ENCODE measurements at places on chromosomes 3 and 15.

DNA sequence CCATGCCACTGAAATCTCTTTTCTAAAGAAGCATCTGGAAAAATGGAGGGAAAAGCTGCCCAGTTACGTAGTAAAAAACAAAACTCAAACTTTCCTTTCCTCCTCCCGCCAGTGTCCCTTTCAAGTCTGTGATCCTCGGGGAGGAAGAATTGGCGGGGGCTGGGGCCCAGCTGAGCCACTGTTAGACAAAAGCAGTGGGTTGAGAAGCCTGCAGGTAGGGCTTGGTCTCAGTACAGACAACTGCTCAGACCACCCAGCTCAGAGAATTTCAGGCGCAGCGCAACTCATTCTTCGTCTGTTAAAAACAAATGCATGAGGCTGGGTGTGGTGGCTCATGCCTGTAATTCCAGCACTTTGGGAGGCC lies 117.1 kb downstream of the MYLK start:
- no peak for DNase-seq

DNA sequence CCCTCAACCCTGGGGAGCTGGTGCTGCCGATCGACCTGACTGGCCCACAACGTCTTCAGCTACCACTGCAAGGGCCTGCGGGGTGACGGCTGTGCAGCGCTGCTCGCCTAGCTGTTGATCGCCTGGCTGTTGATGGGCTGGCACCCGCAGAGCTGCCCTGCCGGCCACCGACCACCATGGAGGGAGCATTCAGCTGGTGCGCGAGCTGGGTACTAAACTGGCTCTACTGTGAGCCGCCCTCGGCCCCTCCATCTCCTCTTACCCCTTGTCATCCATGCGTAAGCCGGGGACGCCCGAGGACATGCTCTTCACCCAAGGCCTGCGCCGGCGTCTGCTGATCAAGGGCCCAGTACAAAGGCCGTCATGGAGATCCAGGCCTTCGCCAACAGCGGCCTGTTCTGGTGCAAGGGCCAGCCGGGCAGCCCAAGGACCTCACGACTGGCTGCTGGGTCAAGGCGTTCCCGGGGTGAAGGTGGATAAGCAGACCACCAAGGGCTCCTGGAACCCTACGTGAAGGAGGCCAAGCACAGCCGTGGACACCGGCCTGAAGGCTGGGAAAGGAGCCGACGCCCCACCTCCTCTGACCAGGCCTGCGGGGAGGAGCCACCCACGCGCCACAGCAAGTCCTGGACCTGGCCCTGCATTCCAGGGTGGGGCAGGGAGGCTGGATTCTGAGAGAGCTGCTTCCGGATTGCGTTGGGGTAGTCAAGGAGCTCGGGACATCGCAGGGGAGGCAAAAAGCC lies 46.9 kb downstream of the SFMBT1 start:
- DNase-seq, result no peak

DNA sequence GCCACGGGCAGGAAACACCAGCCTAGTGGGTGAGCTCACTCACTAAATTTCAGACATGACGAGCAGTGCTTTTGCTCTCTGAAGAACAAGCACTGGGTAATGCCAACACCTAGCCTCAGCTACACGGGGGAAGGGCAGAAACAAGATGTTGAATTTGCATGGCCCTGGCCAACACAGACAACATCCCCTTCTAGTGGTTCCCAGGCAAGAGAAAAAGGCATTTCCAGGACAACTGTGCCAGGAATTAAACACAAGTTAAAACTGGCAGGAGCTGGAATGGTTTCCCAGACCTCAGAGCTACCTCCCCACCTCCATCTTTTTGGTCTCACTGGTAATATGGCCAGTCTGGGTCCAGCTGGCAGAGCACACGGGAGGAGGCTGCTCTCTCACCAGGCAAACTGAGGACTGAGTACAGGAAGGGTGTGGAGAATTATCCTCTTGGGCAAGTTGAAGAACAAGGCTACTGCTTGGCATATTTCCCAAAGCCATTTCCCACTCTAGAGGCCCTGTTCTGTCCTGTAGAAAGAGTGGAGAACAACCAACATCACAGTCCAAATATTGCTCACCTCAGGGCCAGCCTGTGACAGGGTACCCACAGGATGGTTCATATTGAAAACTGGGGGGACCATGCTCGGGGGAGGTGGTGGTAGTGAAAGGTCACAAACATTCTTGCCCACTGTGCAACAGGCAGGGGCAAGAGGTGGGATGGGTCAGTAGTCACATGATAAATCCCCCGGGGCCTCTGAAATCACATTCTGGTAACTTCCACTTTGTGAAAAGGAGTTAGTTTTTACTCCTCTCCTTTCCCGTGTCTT lies 26.5 kb downstream of the TSPAN3 start:
- DNase-seq, result no peak

GRCh38 chr3:184261854-184262763 lies 756 bp upstream of the CAMK2N2 start:
- DNase-seq, result no peak

- DNase-seq, result no peak
Measured at GRCh38 chr15:96583671-96584070, 253.2 kb downstream of the NR2F2 start.

DNA sequence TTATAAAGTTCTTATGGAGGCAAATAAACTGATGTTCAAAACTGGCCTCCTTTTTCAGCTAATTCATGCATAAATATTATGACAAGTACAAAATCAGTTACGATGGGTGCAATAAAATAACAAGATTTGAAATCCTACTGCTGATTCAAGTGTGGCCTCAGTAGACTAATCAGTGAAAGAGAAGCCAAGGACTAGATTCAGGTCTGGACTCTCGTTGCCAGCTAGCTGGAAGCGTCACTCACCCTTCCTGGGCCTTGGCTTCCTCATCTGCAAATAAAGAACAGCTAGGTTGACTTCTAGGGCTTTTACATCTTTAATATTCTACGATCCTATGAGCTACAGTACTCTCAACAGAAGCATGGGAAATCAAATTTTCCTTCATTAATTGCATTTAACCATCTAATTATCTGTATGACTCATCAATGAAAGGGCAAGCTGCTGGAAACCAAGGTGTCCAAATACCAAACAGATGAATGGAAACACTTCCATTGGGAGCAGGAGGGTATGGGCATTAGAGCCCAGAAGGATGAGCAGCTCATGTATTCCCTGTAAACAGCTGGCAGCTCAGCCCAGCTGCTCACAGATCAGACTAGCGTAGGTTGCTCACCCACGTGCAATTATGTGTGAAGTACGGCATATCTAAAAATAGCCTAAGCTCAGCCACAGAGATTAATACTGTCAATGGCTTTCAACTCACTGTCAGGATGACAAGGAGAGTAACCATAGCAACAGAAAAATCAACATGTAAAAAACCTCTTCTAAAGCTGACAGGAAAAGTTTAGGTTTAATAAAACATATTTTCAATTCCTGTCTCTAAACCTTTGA lies 294.8 kb downstream of the PLCL2 start:
- DNase-seq, result no peak

GRCh38 chr15:59274126-59274970 lies 67.7 kb downstream of the LDHAL6B start:
- no peak for DNase-seq

- DNase-seq, result no peak
Measured at GRCh38 chr15:79897380-79897678, 515 bp upstream of the MTHFS start.

DNA sequence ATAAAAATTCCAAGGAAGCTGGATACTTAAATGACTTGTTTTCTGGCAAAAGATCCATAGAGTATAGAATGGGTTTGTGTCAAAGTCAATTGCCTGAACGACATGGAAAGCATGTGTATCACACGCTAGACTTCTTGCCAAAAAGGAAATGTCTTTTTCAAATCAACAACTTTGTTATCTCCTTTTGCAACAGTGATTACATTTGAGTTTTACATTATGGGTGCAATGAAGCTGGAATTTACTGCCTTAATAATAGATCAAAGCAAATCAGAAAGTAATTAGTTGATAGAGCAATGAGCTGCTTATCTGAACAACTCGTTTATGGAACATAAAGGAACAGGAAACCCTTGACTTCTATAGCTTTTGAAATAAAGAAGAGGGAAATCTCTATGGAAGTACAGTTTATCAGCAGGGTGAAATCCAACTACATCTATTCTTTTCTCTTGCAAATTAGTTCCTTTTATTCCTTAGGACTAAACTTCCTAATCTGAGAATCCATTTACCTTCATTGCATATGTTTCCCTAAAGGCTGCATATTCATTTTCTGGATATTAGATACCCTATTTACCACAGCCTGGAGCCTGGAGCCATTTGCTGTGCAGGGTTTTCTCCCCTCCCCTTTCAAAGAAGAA lies 415.1 kb upstream of the NECTIN3 start:
- no peak for DNase-seq

- no peak for DNase-seq
Measured at GRCh38 chr15:52924630-52925029, 134.5 kb upstream of the ONECUT1 start.

DNA sequence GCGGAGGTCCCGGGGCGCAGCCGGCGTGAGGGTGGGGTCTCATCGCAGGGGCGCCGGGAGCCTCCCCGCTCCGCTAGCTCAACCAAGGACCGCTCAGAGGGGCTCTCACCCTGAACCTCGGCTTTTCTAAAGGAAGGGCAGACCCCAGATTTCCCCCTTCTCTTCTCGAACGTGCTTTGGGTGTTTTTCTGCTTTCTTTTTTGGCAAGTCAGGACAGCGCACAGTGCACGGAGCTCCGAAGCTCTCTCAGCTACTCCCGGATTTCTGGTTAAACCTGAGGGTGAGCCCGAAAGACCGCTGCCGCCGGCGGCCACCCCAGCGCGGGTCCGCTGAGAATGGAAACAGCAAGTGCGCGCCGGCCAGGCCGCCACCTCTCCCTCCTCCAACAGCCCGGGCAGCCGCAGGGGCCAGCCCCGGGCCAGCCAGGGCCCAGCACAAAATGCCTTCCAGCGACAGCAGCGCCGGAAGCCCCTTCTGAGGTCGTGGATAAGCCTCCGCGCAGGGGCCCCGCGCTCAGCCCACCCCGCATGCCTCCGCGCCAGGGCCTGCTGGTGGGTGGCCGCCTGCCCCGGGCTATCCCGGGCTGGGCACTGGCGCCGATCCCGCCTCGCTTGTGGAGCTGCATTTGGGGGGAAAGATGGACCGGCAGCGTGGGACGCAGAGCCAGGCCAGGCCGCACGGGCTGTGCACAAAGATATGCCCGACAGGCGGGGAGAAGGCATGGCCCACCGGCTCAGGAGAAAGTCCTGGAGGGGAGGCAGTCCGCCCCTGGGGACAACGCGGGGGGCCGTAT lies 8.2 kb upstream of the OCA2 start:
- DNase-seq, result no peak

- no peak for DNase-seq
Measured at GRCh38 chr3:197205265-197205664, 93.1 kb downstream of the DLG1 start.

DNA sequence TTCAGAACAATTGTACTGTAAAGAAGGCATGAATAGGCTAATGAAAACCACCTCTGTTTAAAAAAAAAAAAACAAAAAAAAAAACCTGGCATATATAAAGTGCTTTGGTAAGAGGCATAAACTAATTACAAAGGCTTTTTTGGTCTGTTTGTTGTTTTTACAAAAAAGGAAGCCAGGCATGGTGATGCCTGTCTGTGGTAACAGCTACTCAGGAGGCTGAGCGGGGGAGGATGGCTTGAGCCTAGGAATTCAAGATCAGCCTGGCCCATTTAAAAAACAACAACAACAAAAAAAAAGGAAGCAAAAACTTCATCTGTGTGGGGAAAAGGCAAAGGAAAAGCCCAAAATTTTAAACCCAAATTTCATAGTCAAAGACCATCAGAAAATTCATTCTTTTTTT lies 47.0 kb downstream of the OSBPL10 start:
- DNase-seq, result no peak

DNA sequence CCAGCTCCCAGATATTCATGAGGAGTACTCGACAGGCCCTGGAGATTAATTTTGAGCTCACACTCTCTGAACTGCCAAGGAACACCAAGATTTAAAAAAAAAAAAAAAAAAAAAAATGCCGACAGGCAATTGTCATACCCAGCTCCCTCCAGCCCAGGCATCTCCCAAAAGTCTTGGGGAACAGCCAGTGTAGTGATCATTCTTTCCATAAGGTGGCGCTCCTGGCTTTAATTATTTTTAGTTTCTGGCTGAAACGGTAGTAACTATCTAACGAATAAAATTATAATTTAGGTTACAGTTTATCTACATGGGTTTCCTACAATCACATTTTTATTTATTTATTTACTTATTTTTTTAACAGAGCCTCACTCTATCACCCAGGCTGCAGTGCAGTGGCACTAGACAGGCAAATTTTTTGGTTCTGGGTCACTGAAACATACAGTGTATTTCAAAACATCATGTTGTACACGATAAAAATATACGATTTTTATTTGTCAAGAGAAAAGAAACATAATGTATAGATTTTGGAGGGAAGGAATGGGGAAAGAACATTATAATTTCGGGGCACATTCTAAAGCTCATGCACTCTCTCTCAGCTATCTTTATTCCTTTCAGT lies 157.3 kb downstream of the ADAMTS9 start:
- no peak for DNase-seq

DNA sequence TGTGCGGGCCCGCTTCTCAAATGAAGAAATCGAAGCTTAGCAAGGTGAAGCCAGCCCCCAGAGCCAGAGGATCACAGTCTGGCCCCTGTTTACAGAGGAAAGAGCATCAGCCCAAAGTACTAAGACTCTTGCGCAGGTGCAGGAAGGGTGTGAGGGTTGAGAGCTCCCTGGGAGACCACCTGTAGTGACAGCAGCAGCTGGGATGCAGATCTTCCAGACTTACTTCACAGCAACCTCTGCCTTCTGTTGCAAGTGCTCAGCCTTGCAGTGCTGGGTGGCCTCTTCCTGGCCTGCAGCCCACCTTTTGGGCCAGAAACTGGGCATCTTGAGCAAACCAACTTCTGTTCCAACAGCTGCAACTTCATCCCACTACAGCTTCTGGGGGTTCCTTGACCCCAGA lies 19.7 kb downstream of the SPATA12 start:
- DNase-seq, result no peak

GRCh38 chr3:115512565-115513415 lies 110.5 kb upstream of the GAP43 start:
- no peak for DNase-seq

DNA sequence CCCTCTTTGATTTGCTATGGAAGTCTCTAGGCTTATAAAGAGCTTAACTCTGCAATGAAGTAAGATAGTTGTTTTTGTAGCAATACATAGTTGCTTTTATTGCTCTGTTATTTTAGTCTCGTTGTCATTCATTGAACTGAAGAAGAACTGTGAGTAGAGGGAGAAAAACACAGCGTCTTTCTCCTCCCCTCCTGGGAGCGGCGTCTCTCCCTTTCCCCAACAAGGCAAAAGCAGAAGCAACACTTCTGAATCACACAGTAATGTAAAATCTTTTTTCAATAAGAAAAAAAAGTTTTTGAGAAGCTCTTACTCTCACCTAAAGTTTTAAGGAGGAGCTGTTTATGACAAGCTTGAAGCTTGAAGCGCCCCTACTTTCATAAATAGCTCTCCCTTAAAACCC lies 119.3 kb upstream of the SLC7A14 start:
- DNase-seq, result no peak

DNA sequence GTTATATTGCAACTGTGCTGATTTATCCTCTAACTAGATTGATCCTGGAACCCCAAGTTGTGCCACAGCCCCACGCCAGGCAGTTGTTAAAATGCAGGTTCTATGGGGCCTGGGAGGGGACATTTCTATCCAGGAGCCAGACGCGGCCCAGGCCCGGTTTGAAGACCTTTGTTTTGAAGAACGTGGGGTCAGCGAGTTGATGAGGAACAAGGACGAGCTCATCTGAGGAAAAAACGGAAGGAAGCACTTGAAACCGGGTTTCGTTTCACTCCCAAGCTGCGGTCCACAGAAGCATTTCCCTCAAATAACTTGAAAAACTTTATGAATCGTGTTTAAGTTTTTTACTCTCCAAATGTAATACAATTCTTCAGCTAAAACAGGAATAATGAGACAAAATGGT lies 76.4 kb downstream of the CHSY1 start:
- no peak for DNase-seq

- no peak for DNase-seq
Measured at GRCh38 chr3:104831071-104831470, 535.6 kb upstream of the ALCAM start.

All from GM12864 (cell line).